NCI-H510A treated with DMSO at 0.1 percent for 48 hours (cell line): ENCODE measurements at places on chromosomes 4 and X.

DNA sequence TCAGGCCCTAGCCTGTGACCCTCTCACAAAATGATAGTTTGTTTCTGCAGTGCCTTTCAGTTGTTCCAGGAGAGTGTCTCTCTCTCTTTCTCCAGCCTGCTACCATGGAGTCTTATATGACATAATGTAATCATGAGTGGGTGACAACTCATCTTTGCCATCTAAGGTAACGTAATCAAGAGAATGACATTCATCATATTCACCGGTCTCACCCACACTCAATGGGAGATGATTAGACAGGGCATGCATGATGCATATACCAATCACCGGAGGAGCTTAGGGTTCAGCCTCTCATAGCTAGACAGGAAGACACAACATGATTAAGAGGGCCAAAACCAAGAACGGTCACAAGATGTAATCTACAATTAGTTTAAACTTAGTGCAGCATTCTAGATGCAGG is 97.1 kb upstream of the FAM9B start:
- DNase-seq = no peak

DNA sequence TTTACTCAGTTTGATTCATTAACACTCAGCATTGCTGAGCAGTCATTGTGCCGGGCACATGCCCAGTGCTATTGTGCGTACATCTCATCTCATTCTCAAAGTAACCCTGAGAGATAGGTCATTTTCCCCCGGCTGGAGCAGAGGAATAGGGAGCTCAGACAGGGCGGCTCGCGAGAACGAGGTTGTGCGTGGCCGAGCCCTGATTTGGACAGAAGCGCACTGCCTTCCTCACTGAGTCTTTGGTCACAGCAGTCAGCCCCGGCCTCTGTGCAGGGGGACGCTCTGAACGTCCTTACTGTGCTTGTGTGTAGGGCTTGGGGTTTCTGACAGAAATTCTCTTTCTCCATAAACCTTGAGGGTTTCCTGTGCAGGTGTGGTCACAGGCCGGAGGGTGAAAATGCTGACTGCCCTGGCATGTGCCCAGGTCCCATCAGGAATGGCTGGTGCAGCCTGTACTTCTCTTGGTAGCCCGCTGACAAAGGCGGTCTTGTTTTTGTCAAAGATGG is 39.5 kb downstream of the NOP14 start:
- no peak for DNase-seq

DNA sequence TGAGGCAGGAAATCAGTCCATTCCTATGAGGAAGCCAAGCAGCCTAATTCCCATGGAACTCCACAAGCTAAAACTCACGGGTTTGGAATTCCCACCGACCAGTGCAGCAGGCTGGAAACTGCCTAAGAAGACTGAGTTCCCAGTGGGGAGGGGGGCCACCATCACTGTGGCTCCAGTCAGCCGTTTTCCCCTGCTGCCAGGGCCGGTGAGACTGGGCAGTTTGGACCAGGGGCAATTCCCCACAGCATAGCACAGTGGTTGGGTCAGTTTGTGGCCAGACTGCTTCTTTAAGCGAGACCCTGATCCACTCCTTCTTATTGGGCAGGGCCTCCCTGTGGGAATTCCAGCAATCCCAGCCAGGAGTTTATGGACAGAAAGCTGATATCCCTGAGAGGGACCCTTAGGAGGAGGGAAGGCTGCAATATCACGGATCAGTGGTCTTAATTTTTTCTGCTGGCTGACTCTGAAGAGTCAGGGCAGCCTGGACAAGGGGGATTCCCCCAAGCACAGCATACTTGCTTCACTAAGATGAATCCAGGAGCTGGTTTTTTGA is 20.7 kb downstream of the PAGE5 start:
- no peak for DNase-seq

DNA sequence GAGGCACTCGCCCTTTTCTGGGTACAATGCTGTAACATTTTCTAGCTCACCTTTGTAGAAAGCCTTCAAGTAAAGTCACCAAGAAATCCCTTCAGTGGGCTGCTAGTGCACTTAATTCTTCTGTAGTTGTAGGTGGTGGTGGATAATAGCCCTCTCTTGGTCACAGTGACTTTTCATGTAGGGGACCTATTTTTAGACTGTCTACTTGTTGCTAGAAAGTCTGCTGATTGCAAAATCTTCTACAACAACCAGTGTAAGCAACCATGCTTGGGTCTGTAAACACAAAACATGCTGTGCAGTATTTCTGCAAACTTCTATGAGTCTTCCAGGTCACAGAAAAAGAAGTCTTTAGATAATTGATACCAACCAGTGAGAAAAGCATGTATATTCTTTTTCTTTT is 55.6 kb downstream of the PBDC1 start:
- no peak for DNase-seq

DNA sequence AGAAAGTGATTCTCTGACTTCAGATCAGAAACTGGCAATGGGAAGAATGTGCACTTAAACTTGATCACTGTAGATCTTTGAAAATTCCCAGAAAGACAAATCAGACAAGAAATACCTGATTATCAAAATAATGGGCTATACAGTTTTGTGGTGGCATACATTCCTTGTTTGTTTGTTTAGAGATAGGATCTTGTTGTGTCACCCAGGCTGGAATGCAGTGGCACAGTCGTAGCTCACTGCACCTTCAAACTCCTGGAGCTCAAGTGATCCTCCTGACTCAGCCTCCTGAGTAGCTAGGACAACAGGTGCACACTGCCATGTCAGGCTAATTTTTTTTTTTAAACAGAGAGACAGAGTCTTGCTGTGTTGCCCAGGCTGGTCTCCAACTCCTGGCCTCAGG is 81.0 kb upstream of the SPRY1 start:
- no peak for DNase-seq

DNA sequence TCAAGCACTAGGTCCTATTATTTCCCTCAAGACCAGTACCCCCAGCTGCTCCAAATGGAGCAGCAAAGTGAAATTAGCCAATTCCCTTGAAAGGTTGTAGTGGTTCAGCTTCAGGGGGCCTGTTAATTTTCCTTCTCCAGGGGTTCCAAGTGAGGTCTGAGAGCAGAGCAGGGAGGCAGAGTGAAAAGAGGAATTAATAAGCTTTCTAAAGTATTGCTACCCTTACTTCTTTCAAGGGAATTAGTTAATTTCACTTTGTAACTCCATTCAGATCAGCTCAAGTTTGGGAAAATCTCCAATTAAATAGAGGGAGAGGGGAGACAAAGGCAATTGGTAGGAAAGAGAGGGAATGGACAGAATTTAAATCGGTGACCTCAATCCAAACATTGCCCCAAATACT is 78.7 kb upstream of the SLC7A11 start:
- no peak for DNase-seq

DNA sequence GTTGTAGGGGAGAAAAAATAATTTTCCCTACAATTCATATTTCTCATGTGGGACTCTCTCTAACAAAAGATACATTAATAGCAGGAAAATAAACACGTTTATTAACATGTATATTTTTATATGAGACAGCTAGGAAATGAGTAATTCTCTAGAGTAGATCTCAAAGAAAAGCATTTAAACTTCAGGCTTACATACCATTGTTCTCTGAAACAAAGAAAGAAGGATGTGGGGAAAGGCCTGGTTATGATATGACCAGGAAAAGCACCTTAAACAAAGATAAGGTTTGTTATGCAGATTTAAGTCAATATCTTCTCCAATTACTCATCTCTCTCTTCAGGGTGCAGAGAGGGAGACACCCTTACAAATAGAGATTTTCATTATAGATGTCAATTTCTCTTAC is 131.3 kb downstream of the SLC7A11 start:
- no peak for DNase-seq

- no peak for DNase-seq
Measured at GRCh38 chr4:173707658-173708419, 177.8 kb upstream of the HAND2 start.

GRCh38 chr4:70522626-70523025 is 4.3 kb downstream of the AMTN start:
- DNase-seq = no peak

GRCh38 chrX:119729408-119730201 is 28.8 kb upstream of the SOWAHD start:
- peak; percentile 56 for DNase-seq

- DNase-seq = no peak
Measured at GRCh38 chr4:145791988-145792387, 112.0 kb downstream of the C4orf51 start.

- no peak for DNase-seq
Measured at GRCh38 chr4:114108869-114109268, 129.4 kb upstream of the ARSJ start.

- peak; percentile 8 for DNase-seq
Measured at GRCh38 chr4:104205116-104205515, 289.6 kb downstream of the CXXC4 start.

DNA sequence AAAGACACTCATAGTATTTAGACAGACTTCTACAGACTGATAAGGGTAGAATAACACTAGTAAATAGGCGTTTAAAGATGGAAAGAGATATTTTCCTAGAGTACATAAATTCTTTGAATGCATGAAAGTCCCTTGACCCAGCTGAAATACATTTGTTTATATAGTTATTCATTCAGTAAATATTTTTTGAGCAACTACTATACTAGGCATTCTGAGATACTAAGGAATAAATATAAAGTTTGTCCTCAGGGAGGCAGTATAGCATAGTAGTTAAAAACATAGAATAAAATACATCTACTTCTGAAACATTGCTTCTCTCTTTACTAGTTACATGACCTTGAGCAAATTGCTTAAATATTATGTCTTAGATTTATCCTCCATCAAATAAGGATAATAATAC is 27.4 kb downstream of the HMGN5 start:
- DNase-seq = no peak

DNA sequence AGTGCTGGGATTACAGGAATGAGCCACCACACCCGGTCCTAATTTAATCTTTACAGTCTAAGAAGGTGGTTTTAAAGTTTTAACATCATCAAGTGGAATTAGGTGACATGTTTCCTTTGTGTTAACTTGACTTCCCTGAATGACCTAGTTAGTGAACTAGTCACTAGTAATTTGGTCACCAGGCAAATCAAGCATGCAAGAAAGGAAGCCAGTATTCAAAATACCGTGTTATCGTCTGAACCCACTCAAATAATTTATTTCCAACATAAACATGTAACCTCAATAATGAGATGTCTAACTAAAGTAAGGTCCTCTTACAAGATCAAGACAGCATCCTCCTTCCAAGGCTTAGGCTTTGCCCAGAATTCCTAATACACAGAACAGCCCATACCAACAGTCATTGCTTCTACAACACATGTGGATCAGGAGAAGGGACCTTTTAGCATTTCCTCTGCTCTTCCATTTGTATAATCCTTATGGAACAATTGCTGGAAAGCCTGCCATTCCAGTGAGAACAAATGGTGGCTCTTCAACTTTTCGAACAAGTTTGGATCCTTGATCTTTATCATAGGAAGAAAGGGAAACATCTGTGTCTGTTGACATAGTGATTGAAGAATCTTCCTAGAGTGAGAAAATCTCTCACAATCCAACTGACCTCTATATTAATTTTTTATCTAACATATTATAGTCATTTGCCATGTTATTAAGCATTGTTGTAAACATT is 97.2 kb downstream of the ANXA3 start:
- no peak for DNase-seq

GRCh38 chr4:54661686-54662085 is 3.9 kb downstream of the KIT start:
- DNase-seq = no peak

- DNase-seq = no peak
Measured at GRCh38 chr4:108821351-108821930, 58.6 kb upstream of the ETNPPL start.

DNA sequence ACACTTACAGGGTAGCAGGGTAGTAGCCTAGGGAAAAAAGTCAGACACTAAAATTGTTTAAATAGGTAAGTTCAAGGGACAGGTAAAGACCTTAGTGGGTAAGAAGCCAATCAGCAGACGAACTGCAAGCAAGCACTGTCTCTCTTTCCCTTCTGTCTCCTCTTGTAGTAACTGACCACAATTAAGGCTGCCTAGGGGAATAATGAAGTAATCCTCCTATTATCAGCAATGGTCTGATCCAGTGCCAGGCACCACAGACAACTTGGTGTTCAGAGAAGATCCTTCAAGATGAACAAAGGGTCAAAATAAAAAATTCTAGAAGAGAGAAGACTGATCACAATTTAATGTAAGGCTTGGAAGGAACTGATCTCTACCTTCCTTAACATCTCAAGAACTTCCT is 62.9 kb downstream of the ELOVL6 start:
- no peak for DNase-seq

GRCh38 chr4:53512608-53513007 is 78.7 kb downstream of the LNX1 start:
- no peak for DNase-seq

DNA sequence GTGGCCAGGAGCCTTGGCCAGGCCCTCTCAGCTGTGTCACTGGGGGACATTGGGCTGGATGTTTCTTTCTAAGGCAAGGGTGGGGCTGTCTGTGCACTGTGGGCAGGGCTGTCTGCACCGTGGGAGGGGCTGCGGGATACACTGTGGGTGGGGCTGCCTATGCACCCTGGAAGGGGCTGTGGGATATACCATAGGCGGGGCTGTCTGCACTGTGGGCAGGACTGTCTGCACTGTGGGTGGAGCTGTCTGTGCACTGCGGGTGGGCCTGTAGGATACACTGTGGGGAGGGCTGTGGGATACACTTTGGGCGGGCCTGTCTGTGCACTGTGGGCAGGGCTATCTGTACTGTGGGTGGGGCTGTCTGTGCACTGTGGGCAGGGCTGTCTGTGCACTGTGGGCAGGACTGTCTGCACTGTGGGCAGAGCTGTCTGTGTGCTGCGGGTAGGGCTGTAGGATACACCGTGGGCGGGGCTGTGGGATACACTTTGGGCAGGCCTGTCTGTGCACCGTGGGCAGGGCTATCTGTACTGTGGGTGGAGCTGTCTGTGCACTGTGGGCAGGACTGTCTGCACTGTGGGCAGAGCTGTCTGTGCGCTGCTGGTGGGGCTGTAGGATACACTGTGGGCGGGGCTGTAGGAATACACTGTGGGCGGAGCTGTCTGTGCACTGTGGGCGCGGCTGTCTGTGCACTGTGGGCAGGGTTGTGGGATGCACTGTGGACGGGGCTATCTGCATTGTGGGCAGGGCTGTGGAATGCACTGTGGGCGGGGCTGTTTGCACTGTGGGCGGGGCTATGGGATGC is 31.1 kb downstream of the ACOX3 start:
- DNase-seq = no peak

DNA sequence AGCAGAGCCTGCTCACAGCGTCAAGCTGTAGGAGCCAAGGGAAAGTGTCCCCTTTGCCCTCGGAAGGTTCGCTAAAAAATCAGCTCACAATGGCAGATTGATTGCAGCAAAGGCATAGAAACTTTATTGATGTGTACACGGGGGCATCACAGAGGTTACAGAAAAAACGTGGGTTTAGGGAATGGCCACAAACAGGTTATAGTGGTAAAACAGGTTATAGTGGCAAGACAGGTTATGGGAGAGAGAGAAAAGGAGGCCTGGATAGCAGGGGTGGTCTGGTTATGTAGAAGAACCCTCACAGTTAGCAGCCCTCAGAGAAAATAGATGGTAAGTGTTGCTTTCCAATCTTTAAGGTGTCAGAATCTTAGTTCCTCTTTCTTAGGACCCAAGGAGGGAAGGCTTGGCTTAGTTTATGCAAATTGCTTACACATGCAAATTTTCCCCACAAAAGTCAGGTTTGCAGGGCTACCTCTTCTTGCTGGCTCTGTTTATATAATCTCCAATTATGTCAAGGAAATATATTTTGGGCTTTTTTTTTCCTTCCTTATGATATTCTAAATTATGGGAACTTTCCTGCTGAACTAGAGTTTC is 113.7 kb downstream of the BMP15 start:
- no peak for DNase-seq

- DNase-seq = no peak
Measured at GRCh38 chr4:31169846-31170245, 449.7 kb downstream of the PCDH7 start.

- DNase-seq = no peak
Measured at GRCh38 chr4:120671538-120671937, 251.0 kb downstream of the PRDM5 start.
